ENCODE measurements at places on chromosomes 12 and 14. TPM values are rescaled to one million over a fixed set of nuclear protein-coding genes. Genes with fewer than 3 reads are reported as not detected.

Gene OR6S1
- total RNA-seq, result not detected

Gene FAM181A
- total RNA-seq, result not detected

Gene AMHR2
- not detected for total RNA-seq

Gene KLRG1
- 0.38 TPM for total RNA-seq

Gene FOS
- 14.8 TPM for total RNA-seq

Gene DDX55
- total RNA-seq, result 20.5 TPM

Gene SYT1
- total RNA-seq, result 5.8 TPM

Gene KCNK10
- not detected for total RNA-seq

Gene SERPINA9
- total RNA-seq, result 0.28 TPM

Gene SPX
- total RNA-seq, result 0.38 TPM

Gene VRK1
- total RNA-seq, result 67.7 TPM

Gene UNC79
- 0.28 TPM for total RNA-seq

Gene PRH2
- not detected for total RNA-seq

Gene FCF1
- total RNA-seq, result 40.6 TPM

Gene CLBA1
- 4.6 TPM for total RNA-seq

Gene SLC24A4
- total RNA-seq, result not detected

Gene KNTC1
- 14.4 TPM for total RNA-seq

Gene CLEC4A
- total RNA-seq, result not detected

Gene TMEM132D
- not detected for total RNA-seq

Gene FBLN5
- 3.8 TPM for total RNA-seq

Gene LHX5
- total RNA-seq, result not detected

Gene C1R
- 11.7 TPM for total RNA-seq

Gene USP15
- total RNA-seq, result 50.4 TPM

Gene KRT83
- not detected for total RNA-seq

Gene LRRIQ1
- 0.38 TPM for total RNA-seq

Gene TAS2R31
- total RNA-seq, result 5.6 TPM

Gene HOXC10
- total RNA-seq, result not detected

Gene LRCOL1
- total RNA-seq, result not detected

Gene RD3L
- total RNA-seq, result not detected

Gene CEBPE
- total RNA-seq, result not detected

Gene KRT78
- not detected for total RNA-seq

Gene TSHR
- not detected for total RNA-seq

Gene GALNT16
- total RNA-seq, result 2.5 TPM

Gene SYNDIG1L
- under 0.01 TPM for total RNA-seq

Gene CD4
- 0.28 TPM for total RNA-seq

Gene PPFIA2
- total RNA-seq, result 0.96 TPM

Gene NFATC4
- 30.3 TPM for total RNA-seq

Data from regular cardiac myocyte (primary cell).